ENCODE measurements at places on chromosomes 3 and 15.
A peak's percentile ranks its signal among the peaks of the same experiment; 100 is the strongest.

DNA sequence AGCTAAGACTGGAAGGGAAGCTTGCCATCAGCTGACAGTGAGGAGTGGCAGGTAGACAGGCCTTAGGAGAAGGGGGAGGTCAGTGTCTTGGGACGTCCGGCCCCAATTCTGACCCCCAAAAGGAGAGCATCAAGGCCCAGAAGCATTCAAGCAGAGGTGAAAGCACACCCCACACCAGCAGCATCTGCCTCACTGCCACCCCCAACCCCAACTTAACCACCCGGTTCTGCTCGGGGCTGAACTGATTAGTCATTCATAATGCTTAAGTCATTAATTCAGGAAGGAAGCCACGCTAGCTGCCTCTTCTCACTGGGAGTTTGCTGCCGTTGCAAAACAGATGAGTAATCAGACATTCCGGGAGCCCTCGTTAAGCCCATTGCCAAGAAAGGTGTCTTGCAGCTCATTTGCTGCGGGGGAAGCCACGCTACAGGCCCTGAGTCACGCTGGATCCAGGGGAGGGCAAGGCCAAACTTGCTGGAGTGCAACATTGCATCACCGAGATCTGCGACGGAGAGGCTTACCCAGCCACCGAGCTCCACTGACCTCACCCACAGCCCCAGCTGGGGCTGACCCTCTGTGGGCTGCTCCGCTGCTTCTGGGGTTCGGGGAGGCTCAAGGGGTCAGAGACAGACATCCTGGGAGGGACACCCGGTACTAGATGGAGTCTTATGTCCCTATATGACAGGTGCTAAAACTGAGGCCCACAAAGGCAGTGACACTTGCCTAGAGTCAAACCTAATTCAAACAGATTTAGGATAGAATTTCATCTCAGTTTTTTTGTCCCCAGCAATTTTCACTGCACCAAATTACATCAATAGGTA, 46.4 kb upstream of the HES1 start:
- H3K27me3 ChIP-seq: peaks cover 6% of the 10 kb centered on the region
- no peaks in the 10 kb centered on the region for H3K36me3 ChIP-seq
- no peak overlapping the region for H3K4me3 ChIP-seq
- H3K27ac ChIP-seq: no peak overlapping the region
- H3K4me1 ChIP-seq: peaks cover 32% of the 10 kb centered on the region
- no peak for DNase-seq

DNA sequence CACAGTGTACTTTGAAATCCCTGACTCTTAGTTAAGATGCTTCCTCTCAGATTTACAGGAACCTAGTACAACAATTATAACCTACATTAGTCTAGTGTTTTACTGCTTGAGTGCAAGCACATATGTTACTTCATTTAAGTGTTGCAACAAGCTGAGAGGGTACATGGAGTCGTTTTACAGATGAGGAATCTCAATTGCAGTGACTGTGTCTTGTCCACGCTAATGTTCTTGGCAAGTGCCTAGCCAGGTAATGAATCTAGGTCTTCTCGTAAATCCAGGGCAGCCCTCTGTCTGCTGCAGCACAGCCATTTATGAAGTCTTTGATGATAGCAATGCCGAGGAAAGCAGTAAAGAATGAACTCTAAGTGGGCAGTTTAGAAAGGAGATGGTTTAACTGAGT, 384.4 kb upstream of the ARPP21 start:
- H3K4me3 ChIP-seq: no peak overlapping the region
- H3K36me3 ChIP-seq: no peaks in the 10 kb centered on the region
- H3K27ac ChIP-seq: no peak overlapping the region
- no peaks in the 10 kb centered on the region for H3K4me1 ChIP-seq
- no peak for DNase-seq

GRCh38 chr3:171430530-171430929, 29.7 kb downstream of the TNIK start:
- peaks cover 28% of the 10 kb centered on the region for H3K4me1 ChIP-seq
- H3K4me3 ChIP-seq: no peak overlapping the region
- peaks cover 5% of the 10 kb centered on the region for H3K36me3 ChIP-seq
- H3K27ac ChIP-seq: no peak overlapping the region

GRCh38 chr3:45425237-45425933, 37.0 kb downstream of the LARS2 start:
- peaks cover 16% of the 10 kb centered on the region for H3K36me3 ChIP-seq
- H3K4me3 ChIP-seq: no peak overlapping the region
- peaks cover 13% of the 10 kb centered on the region for H3K4me1 ChIP-seq
- H3K27ac ChIP-seq: no peak overlapping the region

DNA sequence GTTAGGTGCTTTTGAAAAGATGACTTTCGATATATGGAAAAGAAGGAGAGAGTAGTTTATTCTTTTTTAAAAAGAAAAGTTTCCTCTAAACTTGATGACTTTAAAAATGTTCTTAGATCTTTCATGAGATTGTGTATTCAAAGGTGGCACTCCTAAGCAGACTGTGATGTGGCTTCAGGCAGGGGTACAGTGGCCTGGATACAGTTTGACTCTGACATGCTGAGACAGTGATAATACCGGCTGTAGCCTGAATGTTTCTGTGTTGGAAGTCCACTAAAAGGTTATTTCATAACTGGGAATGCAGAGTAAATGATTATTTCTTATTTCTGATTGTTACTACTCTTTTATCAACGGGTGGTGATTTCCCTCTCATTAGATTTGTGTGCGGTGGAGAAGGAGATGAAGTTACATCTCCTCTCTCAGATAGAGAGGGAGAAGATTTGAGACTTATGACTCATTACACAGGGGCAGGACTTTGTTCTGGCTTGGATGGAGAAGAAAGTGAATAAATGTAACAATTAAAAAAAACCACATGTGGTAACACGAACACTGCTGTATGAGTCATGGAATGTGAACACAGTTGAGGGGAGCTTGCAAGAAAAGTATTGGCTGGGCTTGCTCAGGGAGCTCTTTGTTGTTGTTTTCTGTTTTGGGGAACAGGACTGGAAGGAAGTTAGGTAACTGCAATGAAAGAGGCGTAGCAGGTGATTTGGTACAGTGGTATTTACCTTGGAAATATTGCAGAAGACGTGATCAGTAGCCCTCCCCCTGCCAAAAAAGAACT, 21.6 kb downstream of the SPTSSB start:
- 0 out of 2 replicates have a peak, but pooled peaks cover 4% of the 10 kb centered on the region for H3K36me3 ChIP-seq
- no peaks in the 10 kb centered on the region for H3K27me3 ChIP-seq
- H3K4me1 ChIP-seq: peaks cover 7% of the 10 kb centered on the region
- no peak overlapping the region for H3K4me3 ChIP-seq
- DNase-seq: no peak

DNA sequence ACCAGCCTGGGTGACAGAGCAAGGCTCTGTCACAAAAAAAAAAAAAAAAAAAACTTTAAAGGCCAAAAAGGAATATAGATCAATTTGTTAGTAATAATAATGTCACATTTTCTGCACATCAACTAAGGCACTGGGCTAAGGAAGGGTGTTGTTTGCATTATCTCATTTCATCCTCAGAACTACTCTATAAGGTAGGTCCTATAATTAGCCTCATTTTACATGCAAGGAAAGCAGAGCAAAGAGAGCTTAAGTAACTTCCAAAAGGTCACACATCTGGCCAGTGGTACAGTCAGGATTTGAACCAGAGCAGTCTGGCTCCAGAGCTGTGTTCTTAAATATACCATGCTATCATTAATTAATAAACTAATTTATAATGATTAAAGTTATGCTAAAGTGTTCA, 42.2 kb upstream of the SPATA12 start:
- DNase-seq: no peak
- peaks cover 8% of the 10 kb centered on the region for H3K36me3 ChIP-seq
- H3K4me3 ChIP-seq: no peak overlapping the region

DNA sequence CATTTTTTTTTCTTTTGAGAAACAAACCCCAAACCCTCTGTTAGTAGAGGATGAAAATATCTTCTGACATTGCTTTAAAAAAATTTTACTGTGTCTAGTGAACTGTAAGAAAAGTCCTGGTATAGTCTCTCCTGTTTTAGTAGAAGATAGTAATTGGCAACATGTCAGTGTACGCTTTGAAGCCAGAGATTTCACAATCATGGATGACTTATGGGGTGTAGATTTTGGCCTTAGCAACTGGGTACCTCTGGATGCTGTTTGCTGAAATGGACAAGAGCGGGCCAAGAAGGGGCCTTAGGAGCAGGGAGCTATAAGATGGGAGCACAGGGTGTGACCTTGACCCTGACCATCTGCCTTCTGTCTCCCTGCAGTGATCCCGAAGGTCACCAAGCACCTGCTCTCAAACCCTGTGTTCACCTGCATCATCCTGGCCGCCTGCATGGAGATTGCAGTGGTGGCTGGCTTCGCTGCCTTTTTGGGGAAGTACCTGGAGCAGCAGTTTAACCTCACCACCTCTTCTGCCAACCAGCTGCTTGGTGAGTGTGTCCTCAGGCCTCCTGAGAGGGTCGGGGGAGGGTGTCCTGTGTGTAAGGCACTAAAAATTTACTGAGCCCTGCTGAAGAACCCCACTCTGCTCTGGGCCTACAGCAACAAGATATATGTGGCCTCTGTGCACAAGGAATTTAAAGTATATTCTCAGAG, 266.7 kb downstream of the SLCO3A1 start:
- no peak for DNase-seq
- H3K4me3 ChIP-seq: no peak overlapping the region
- H3K27me3 ChIP-seq: peaks cover 4% of the 10 kb centered on the region
- H3K27ac ChIP-seq: no peak overlapping the region

DNA sequence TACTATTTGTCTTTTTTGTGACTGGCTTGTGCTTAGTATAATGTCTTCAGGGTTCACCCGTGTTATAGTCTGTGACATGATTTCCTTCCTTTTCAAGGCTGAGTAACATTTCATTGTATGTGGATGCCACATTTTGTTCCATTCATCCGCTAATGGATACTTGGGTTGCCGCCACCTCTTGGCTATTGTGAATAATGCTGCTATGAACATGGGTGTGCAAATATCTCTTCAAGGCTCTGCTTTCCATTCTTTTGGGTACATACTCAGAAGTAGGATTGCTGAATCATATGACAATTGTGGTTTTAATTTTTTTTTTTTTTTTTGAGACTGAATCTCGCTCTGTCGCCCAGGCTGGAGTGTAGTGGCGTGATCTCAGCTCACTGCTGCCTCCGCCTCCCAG, 15.4 kb downstream of the CRTC3 start:
- H3K36me3 ChIP-seq: no peaks in the 10 kb centered on the region
- H3K4me3 ChIP-seq: no peak overlapping the region
- no peak for DNase-seq
- H3K4me1 ChIP-seq: no peaks in the 10 kb centered on the region
- H3K27ac ChIP-seq: no peak overlapping the region

DNA sequence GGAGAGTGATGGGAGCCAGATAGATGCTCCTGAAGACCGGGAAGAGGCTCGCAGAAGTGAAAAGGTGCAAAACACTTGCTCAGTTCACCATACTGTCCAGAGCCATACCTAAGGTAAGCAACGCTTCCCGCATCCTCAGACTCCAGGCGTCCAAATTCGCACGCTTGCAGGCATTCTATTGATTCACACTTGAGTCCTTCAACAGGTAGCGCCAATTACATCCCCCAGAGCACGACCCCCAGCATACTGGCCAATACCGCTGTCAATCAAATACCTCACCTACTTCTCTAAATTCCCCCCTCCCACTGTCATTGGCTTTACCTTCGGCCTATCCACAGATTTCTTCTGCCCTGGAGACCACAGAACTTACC, 361 bp upstream of the STXBP5L start:
- peaks cover 11% of the 10 kb centered on the region for H3K4me1 ChIP-seq
- peak overlapping the region; percentile 48 for H3K27ac ChIP-seq
- H3K4me3 ChIP-seq: peak overlapping the region; percentile 91
- peaks cover 7% of the 10 kb centered on the region for H3K36me3 ChIP-seq
- H3K27me3 ChIP-seq: peaks cover 3% of the 10 kb centered on the region
- no peak for DNase-seq

GRCh38 chr3:59609657-59610348, 560.0 kb upstream of the CFAP20DC start:
- H3K4me3 ChIP-seq: no peak overlapping the region
- DNase-seq: no peak
- 0 out of 2 replicates have a peak, but pooled peaks cover 3% of the 10 kb centered on the region for H3K4me1 ChIP-seq
- no peaks in the 10 kb centered on the region for H3K27me3 ChIP-seq
- peaks cover 17% of the 10 kb centered on the region for H3K36me3 ChIP-seq

GRCh38 chr3:95154766-95155165, 1091.9 kb downstream of the NSUN3 start:
- H3K27ac ChIP-seq: no peak overlapping the region
- H3K27me3 ChIP-seq: no peaks in the 10 kb centered on the region
- no peak overlapping the region for H3K4me3 ChIP-seq
- H3K4me1 ChIP-seq: peaks cover 8% of the 10 kb centered on the region
- DNase-seq: no peak

- DNase-seq: no peak
- H3K36me3 ChIP-seq: no peaks in the 10 kb centered on the region
- no peak overlapping the region for H3K4me3 ChIP-seq
- no peaks in the 10 kb centered on the region for H3K27me3 ChIP-seq
- H3K4me1 ChIP-seq: peaks cover 28% of the 10 kb centered on the region
These were observed 91.5 kb upstream of the ACP3 start for GRCh38 chr3:132225664-132226063.

GRCh38 chr15:31272558-31273257, 53.9 kb upstream of the KLF13 start:
- no peaks in the 10 kb centered on the region for H3K36me3 ChIP-seq
- no peak overlapping the region for H3K4me3 ChIP-seq
- no peaks in the 10 kb centered on the region for H3K27me3 ChIP-seq
- peaks cover 15% of the 10 kb centered on the region for H3K4me1 ChIP-seq
- H3K27ac ChIP-seq: 0 out of 2 replicates have a peak overlapping the region, but pooled peaks have one; percentile 20

- H3K4me3 ChIP-seq: no peak overlapping the region
- peaks cover 7% of the 10 kb centered on the region for H3K27me3 ChIP-seq
- H3K4me1 ChIP-seq: no peaks in the 10 kb centered on the region
- no peak for DNase-seq
- H3K36me3 ChIP-seq: peaks cover 55% of the 10 kb centered on the region
These were observed 97.3 kb upstream of the C2CD4B start for GRCh38 chr15:62262305-62262941.
